DND-41 (cell line): ENCODE measurements at places on chromosomes 7 and 10.

DNA sequence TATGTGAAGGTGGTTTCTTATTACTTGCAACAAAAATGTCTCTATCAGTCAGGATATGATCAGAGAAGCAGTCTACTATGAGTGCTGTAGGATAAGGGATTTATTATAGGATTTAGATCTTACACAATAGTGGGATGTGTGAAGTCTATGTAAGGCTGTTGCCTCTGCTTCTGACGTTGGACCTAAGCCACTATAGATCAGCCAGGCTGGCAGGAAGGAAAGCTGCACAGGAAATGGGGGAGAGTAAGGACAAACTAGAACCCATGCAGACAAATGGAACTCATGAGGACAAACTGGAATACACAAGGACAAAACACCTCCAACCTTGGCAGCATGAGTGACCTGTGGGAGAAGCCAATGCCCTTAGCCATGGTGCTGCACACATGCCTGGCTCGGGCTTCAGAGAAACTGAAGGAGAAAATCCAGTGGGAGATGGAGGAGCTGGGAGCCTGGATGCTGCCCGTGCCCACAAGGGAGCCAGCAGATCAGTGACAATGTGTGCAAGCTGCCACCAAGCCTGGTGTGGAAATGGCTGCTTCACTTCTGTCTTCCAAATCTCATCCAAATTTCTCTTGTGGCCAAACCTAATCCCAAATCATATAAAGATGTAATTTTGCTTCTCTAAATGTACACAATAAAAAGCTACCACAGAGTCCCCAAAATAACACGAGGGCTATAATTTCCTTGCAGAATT, 147.0 kb upstream of the PCGF5 start:
- peaks cover 8% of the 10 kb centered on the region for H3K4me1 ChIP-seq
- DNase-seq = no peak
- no peak overlapping the region for H3K4me3 ChIP-seq
- peak overlapping the region; percentile 53; the same call in 1 of the 2 replicates for H3K27ac ChIP-seq
- no peaks in the 10 kb centered on the region for H3K36me3 ChIP-seq

DNA sequence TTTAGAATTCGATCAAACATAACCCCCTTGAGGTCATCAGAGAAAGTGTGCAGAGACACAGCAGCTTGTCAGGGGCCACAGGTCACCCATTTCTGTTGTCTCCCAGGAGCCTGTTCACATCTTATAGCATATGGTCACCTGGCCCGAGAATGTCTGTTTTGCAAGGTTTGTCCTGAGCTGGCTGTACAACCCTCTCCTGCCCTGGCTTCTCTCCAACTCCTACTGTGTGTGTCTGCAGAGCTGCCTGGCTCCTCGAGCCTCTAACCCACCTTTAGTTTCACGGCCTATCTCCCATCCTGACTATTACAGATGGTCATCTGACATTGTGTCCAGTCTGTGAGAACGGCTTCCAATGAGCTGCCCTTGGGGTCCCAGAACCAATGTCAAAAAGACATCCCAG, 683.4 kb downstream of the SDK1 start:
- H3K4me3 ChIP-seq = no peak overlapping the region
- H3K27me3 ChIP-seq = no peaks in the 10 kb centered on the region
- no peaks in the 10 kb centered on the region for H3K36me3 ChIP-seq
- no peak for DNase-seq
- no peak overlapping the region for H3K27ac ChIP-seq

DNA sequence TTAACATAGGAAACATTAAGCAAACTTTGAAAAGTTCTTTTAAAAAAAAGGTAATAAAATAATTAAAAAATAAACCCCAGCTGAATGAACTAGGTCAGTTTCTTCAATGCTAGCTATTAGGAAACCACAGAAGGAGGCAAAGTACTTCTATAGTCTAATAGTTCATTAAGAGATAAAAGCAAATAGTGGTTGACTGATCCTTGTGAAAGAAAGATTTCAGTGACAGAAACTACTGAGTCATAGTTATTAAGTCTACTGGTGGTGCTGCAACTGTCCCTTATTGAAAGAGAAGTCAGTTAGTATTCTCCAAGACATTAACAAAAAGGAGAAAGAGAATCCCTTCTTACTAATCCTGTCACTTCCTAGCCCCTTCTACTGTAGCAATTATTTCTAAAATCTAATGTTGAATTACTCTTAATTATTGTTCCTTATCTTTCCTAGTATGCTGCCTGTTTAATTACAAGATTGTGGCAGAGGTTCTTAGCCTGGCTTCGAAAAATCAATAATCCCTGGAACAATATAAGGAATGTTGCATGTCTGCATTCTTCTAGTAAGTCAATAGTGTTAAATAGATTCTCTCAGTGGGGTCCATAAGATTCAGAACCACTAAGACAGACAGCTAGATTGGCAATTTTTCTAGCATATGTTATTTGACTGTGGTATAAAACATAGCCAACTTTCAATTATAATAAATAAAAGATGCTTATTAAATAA, 18.2 kb downstream of the TCTN3 start:
- no peaks in the 10 kb centered on the region for H3K27me3 ChIP-seq
- no peaks in the 10 kb centered on the region for H3K4me1 ChIP-seq
- no peak overlapping the region for H3K4me3 ChIP-seq
- H3K36me3 ChIP-seq = peaks cover 41% of the 10 kb centered on the region
- no peak for DNase-seq

- H3K27ac ChIP-seq = no peak overlapping the region
- no peak for DNase-seq
- H3K4me1 ChIP-seq = no peaks in the 10 kb centered on the region
- H3K27me3 ChIP-seq = no peaks in the 10 kb centered on the region
Measured at GRCh38 chr10:114684822-114685209, 26.7 kb upstream of the ABLIM1 start.

GRCh38 chr10:124694481-124695220, 49.5 kb downstream of the FAM53B start:
- no peaks in the 10 kb centered on the region for H3K27me3 ChIP-seq
- H3K4me3 ChIP-seq = no peak overlapping the region
- peaks cover 25% of the 10 kb centered on the region for H3K4me1 ChIP-seq
- DNase-seq = no peak
- H3K36me3 ChIP-seq = peaks cover 96% of the 10 kb centered on the region
- H3K27ac ChIP-seq = peak overlapping the region; percentile 33

DNA sequence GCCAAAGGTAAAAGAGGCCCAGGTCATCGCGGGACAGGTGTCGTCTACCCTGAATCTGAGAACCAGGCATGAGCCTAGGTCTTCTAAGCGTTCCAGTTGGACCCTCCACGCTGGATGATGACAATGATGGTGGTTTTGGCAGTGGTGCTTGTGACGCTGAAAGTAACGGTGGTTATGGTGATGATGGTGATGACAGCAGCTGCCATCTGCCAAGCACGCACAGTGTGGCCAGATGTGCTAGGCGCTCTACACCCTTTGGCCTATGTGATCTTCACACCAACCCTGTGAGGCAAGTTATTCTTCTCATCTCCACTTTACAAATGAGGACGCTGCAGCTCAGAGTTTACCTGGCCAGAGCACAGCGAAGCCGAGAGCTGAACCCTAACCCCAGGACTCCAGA, 93.9 kb downstream of the FAM53B start:
- peak overlapping the region; percentile 7; the same call in 1 of the 2 replicates for H3K4me3 ChIP-seq
- peaks cover 66% of the 10 kb centered on the region for H3K36me3 ChIP-seq
- no peaks in the 10 kb centered on the region for H3K27me3 ChIP-seq
- no peak for DNase-seq
- H3K27ac ChIP-seq = peak overlapping the region; percentile 99

- no peak overlapping the region for H3K4me3 ChIP-seq
- no peaks in the 10 kb centered on the region for H3K36me3 ChIP-seq
- H3K27me3 ChIP-seq = no peaks in the 10 kb centered on the region
- no peak for DNase-seq
Measured at GRCh38 chr10:7551289-7551688, 115.5 kb downstream of the ITIH5 start.

DNA sequence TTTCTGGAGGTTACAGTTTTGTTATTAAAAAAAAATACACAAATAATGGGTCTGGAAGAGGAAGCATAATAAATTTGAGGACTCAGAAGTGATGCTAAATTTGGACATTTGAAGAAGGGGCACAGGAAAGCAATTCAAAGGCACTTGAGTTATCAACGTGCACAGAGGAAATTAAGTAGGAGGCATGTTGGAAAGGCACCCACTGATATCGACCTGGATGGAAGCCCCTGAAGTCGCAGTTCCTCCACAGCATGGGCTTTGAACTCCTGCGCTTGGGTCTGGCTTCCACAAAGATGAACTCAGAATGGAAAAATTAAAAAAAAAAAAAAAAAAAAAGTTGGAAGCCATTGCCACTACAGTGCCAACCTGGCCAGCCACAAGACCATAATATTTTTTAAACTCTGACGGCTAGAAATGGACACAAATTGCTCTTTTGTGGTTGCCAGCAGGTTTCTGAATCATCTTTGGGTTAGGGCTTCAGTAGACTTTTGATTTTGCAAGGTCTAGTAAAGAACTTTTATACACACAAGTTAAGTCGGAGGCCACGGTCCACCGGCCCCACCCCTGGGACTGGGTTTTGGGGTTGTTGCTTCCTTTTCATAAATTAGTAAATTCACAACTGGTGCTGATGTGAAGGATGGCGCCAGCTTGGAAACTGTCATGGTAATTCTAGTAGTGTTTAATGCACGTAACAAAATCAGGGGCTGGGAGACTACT, 21.6 kb downstream of the JCAD start:
- no peaks in the 10 kb centered on the region for H3K36me3 ChIP-seq
- H3K4me1 ChIP-seq = peaks cover 23% of the 10 kb centered on the region
- H3K27ac ChIP-seq = no peak overlapping the region
- H3K27me3 ChIP-seq = no peaks in the 10 kb centered on the region
- no peak for DNase-seq

DNA sequence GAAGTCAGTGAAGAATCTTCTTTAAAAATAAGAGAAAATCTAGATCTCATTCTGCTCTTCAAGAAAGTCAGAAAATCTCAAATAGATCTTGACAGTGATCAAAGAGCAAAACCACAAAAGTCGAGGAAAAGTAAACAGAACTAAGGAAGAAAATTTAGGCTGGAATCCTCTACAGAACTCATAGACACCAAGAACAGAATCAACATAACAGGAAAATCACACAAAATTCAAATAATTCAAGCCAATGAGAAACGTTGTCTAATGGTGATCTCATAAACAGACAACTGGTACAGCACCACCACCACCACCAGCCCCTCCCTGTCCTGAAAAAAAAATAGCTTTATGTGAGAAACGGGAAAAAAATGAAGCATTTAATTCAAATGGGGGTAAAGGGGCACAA, 6.9 kb downstream of the ITGB1 start:
- H3K4me1 ChIP-seq = peaks cover 62% of the 10 kb centered on the region
- H3K27me3 ChIP-seq = no peaks in the 10 kb centered on the region
- peaks cover 7% of the 10 kb centered on the region; the same call in 1 of the 2 replicates for H3K36me3 ChIP-seq
- DNase-seq = no peak
- H3K4me3 ChIP-seq = no peak overlapping the region

- peaks cover 51% of the 10 kb centered on the region for H3K27me3 ChIP-seq
- no peaks in the 10 kb centered on the region for H3K36me3 ChIP-seq
- no peak for DNase-seq
- H3K4me3 ChIP-seq = peak overlapping the region; percentile 32; the same call in 1 of the 2 replicates
- H3K4me1 ChIP-seq = peaks cover 22% of the 10 kb centered on the region
Measured at GRCh38 chr10:115093776-115094408, 727 bp downstream of the ATRNL1 start.

GRCh38 chr10:100882252-100882651, 30.5 kb upstream of the SLF2 start:
- H3K4me1 ChIP-seq = peaks cover 8% of the 10 kb centered on the region
- no peaks in the 10 kb centered on the region for H3K36me3 ChIP-seq
- no peak overlapping the region for H3K4me3 ChIP-seq
- H3K27me3 ChIP-seq = peaks cover 2% of the 10 kb centered on the region
- H3K27ac ChIP-seq = no peak overlapping the region

DNA sequence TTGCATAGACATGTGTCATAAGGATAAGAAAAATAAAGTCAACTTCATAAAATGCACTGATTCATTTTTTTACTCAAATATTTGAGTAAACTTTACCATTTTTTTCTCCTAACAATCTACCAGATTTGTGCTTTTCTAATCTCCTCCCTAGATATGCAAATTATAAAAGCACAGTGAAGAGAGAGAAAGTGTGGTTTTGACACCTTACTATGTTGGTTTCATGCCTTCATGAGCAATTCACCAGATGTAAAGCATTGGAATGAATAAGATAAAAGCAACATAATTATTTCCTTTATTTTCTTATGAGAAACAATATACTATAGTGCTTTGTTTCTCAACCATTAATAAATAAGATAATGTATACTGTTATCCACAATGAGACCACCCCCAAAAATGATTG, 432.5 kb upstream of the PCDH15 start:
- H3K27me3 ChIP-seq = no peaks in the 10 kb centered on the region
- H3K27ac ChIP-seq = no peak overlapping the region
- no peaks in the 10 kb centered on the region for H3K4me1 ChIP-seq
- H3K4me3 ChIP-seq = no peak overlapping the region
